ENCODE measurements at places on chromosomes 16 and 17. TPM values are rescaled to one million over a fixed set of nuclear protein-coding genes. Genes with fewer than 3 reads are reported as not detected.

FOXF1 gene
- polyA plus RNA-seq: 1.8 TPM

HID1 gene
- polyA plus RNA-seq: 13.8 TPM

KRTAP2-2 gene
- polyA plus RNA-seq: not detected

NPB gene
- 0.23 TPM for polyA plus RNA-seq

HEATR9 gene
- polyA plus RNA-seq: not detected

TBC1D3I gene
- polyA plus RNA-seq: 0.66 TPM

MED13 gene
- 4.7 TPM for polyA plus RNA-seq

FA2H gene
- polyA plus RNA-seq: 1.0 TPM

VASN gene
- polyA plus RNA-seq: 33.9 TPM

SLC16A6 gene
- polyA plus RNA-seq: 1.1 TPM

Measured in adipose tissue (tissue), 3 donors.